ENCODE measurements at places on chromosomes 12 and 14. TPM values are rescaled to one million over a fixed set of nuclear protein-coding genes. Genes with fewer than 3 reads are reported as not detected.

Gene RASAL1
- 0.26 TPM for total RNA-seq

Gene ZNF891
- total RNA-seq, result 2.3 TPM

Gene DYRK4
- 27.7 TPM for total RNA-seq

Gene RNF34
- total RNA-seq, result 74.9 TPM

Gene GLT8D2
- not detected for total RNA-seq

Gene GUCY2C
- total RNA-seq, result not detected

Gene SNX6
- total RNA-seq, result 83.3 TPM

GRCh38 chr12:67826946-67827720 is 162.1 kb upstream of the IFNG-AS1 start:
- no peak for DNase-seq

GRCh38 chr12:33251548-33251947 is 188.1 kb downstream of the SYT10 start:
- DNase-seq, result no peak

DNA sequence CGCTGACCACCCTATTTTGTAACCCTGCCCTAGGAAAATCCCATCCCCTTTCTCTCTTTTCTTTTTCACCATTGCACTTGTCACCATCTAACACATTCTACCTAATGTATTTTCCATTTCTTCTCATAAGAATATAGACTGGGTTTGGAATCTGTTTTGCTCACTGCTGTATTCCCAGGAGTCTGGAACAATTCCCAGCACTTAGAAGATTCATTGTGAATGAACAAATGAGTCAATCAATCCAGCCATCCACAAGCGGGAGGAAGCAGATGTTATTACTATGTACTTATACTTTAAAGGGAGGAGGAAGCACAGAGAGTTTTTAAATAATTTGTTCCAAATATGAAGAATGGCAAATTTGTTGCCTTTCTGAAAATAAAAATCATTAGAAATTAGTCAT is 142.1 kb downstream of the KIF21A start:
- no peak for DNase-seq

DNA sequence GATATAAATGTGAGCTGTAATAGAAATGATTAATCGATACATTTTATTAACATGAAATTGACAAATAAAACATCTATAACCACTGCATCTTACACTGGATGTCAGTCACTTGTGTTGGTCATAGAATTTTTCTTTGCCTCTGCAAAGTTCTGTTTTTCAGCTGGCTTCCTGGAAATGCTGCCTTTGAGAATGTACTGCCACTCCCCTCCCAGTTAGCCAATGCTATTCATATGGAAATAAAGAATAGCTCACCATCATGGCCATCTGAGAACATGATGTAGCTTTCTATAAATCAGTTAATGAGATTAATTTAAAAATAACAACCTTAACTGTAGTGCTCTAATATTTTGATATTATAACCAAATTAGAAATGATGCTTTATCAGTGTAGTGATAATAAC is 41.1 kb downstream of the SLCO1B1 start:
- no peak for DNase-seq

GRCh38 chr14:33451211-33451610 is 499.7 kb downstream of the EGLN3 start:
- DNase-seq, result no peak

DNA sequence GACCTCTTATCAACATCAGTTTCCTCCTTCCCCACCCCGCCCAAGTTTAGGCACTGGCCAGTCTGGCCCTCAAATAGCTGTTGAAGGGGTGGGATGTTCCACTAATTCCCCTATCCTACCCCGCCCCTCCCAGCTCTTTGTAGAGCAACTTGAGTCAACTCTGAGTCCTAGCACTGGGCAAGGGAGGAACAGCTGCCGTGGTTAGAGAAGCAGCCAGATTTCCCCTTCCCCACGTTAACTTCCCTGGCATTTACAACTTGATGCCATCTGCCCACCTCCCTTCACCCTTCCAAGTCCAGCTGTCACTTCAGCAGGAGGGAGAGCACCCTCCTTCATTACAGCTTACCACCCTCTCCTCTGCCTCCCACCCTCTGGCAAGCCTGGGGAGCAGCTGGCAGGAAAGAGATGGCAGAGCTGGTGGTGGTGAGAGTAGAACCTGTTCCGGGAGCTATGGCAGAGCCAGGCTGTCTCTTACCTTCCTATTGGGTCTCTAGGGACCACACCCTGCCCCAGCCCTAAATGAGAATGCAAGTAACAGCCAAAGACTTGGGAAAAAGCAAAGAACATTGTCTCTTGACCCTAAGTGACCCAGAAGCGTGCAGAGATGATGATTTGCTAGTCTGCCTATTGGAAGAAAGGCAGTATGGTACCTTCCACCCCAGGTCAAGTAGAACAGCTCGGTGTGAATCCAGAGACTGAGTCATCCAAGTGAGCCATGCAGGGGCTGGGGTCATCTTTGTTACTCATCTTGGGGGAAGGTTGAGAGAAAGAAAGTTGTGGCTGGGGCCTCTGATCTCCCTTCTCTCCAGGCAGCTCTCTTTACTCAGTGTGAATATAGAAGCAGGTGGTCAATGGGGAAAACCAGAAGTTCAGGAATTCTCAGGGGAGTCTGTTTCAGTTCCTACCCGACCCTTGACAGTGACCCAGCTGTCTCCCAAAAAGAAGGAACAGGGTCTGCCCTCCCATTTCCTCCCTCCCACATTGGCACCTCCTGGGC is 1.5 kb downstream of the BLOC1S1 start:
- DNase-seq, result no peak

- no peak for DNase-seq
These were observed 183.4 kb upstream of the GZMB start for GRCh38 chr14:24817212-24818057.

DNA sequence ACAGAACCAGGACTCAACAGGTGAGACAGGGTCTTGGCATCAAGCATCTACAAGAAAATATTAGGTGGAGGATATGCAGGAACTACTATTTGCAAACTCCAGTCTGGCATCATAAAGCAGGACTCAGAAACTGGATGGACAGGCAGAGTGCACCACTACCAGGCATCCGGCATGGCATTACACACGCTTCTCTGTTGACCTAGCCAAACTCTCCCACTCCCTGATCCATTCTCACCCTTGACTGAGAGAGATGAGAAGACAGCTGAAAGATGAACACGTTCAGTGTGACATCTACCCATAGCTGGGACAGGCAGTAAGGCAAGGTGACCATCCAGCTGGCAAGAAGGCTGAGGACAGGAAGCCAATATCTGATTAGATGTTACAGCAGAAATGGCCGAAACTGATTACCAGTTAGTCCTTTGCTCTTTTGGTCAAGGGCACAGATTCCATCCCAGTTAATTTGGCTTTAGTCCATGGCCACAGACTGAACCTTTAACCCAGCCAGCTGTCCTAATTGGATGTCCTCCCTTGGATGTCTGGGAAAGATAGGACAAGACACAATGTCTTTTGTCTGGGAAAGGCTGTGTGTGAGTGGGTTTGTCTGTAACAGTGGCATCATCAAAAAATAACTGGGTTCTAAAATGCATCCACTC is 71.6 kb downstream of the BBS10 start:
- no peak for DNase-seq

DNA sequence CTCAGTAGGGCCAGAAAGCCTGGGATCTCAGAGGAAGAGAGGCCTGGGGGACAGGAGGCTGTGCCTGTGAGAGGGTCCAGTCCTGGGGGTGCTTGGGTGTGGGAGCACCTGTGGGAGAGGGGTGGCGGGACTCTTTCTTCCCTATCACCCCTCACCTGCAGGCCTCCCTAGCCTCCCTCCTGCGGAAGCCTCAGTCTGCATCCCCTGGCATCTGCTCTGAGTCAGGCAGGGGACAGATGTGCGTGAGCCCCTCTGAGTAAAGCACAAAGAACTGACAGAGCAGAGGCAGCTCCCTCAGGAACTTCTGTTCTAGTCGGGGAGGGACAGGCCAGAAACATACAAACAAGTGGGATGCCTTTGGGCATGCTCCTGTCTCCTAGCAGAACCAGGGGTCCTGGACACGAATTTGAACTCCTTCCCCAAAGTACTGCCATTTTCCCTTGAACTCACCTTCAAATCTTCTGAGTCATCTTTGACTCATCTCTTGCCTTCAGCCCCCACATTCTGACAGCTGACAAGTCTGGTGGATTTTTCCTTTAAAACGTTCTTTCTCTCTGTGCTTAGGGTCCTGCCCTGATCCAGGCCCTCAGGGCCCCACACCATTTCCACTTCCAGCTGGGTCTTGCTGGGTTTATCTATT is 8.5 kb upstream of the HSP90AA1 start:
- DNase-seq, result no peak

DNA sequence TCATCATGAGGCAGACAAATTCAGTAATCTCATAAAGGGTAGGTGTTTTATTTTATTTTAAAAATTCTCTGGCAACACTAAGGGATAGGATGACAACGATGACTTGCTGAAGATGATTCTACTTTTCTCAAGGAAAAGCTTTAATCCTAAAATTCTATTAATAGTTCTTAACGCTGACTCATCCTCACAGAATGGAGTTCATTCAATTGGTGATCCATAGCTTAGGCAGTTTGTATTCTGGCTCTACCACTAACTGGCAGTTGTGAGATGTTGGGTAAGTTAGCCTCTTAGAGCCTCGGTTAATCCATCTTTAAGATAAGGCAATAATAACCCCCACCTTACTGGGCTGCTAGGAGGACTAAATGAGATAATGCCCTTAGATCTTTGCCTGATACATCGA is 116.3 kb downstream of the RTN1 start:
- DNase-seq, result no peak

DNA sequence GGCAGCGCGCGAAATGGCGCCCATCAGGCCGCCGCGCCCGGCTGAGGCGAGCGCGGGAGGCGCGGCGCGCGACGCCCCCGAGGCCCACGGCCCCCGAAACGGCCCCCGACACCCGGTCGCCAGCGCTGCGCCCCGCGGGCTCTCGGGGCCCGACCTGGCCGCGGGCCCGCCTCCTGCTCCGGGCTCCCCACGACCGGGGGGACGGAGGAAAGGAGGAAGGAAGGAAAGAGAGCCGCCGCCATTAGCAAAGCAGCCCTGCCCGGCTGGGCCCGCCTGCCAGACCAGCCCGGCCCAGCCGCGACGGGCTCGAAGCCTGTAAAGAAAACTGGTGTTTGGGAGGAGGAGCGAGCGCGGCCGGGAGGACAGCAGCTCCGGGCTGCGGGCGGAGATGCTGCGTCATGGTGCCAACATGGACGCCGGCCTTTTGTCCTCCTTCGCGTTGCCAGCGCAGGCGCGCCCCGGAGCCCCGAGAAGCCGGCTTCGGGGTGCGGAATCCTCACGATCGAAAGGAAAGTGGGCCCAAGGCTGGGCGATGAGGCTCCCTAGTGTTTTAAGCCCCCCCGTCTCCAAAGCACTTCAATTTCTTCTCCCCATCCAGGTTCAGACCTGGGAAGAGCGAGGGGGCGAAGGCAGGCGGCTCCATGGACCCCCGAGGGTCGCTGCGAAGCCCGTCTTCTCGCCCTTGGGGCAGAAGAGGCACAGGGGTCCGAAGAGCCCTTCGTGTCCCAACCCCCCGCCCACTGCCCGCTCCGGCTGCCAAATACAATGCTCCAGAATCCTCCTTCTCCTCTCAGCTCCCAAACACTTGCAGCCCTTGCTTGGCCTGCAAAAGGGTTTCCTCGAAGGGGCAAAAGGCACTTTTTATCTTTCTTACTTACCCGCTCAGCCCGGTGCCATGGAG is 2.9 kb upstream of the SETD1B start:
- peak; percentile 79 for DNase-seq

- no peak for DNase-seq
These were observed 319.9 kb downstream of the CACNA1C start for GRCh38 chr12:2372735-2373134.

DNA sequence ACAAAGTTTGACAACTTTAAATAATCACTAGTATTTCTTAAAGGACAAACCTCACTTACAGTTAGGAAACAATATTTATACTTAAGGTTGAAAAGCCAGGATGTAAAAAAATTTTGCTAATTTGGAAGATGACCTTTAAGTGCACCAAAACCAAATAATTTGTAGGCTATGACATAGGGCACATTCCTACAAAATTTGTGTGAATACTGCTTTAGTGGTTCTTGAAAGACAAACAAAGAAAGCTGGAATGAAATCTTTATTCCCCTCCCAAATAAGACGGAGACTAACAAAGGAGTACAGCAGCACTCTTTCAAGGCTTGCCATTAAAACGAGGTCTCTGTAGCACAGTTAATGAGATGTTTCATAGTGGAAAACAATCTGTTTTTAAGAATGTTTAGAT is 45.6 kb downstream of the MSRB3 start:
- DNase-seq, result no peak

- DNase-seq, result no peak
These were observed 179.2 kb upstream of the C14orf180 start for GRCh38 chr14:104400355-104400754.

- peak; percentile 26 for DNase-seq
These were observed 7.5 kb downstream of the APPL2 start for GRCh38 chr12:105228494-105228893.

DNA sequence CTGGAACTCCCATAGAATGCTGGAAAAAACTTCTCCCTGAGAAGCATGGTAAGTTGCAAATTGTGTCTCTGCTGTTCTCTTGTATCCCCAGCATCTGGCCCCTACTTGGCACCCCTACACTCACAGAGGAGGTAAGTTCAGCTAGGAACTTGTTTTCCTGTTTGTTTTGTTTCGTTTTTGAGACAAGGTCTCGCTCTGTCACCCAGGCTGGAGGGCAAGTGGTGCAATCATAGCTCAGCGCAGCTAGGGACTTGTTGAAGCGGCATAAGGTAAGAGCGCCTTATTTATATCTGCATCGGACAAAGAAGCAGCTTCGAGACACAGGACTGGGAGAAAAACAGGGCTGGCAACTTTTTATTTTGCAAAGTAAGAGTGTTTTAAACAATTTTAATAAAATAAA is 18.5 kb upstream of the ANO2 start:
- no peak for DNase-seq

DNA sequence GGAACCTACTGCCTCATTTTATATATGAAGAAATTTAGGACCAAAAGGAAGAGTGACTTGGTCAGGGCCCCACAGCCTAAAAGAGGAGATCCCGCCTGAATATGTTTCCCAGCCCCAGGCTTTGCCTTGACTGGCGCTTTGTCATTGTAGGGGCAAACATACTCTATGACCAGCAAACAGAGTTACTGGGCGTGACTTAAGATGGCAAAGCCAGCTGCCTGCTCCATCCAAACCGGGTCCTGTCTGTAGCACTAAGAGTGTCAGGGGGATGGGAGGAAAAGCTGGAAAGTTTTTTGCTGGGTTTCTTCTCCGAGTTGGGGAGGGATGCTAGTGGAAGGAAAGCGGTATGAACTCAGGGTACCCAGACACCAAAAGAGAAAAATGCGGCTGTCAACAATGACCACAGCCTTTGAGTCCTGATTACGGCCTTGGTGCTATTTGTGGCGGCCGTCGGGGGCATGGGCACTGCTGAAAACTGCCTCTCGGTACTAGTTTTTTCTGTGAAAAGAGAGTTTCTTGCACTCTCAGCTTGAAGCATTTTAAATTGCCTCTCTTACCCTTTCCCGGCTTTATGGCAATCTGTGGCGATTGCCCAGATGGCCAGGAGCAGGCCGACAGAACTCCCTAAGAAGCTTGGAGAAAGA is 82.7 kb downstream of the PRIMA1 start:
- no peak for DNase-seq

DNA sequence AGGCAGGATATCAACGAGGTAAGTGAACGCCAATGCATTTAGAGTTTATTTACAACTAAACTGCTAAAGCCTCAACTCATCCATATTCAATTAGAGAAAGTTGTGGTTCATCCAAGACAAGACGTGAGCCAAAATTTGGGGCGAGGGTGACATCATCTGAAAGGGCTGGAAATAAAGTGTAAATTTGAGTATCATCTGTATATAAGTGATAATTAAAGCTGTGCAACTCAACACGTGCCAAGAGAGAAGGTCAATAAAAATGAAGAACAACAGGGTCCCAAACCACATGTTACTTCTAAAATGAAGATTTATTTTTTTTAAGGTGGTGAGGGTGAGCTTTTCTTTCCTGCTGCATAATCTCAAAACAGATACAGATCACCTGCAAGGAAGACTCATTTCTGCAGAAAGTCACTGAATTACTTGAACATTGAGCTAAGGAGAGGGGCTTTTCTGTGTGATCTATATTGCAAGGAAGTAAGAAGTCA is 203.6 kb downstream of the EFCAB11 start:
- DNase-seq, result no peak

Measured in activated CD8-positive, alpha-beta T cell treated with anti-CD3 and anti-CD28 coated beads, Interleukin-2, amount 10 ng/mL, durations not matched to agents 7 days and 5 days (primary cell).